Activated T-helper 1 cell treated with anti-CD3 and anti-CD28 coated beads, Interleukin-12 subunit alpha, Interleukin-12 subunit beta, Interleukin-2, Interleukin-4 antibody, amounts not matched to agents 30 ng/mL and 10 ng/mL and 1 ng/mL, durations not matched to agents 14 hours and 24 hours and 36 hours (primary cell): ENCODE measurements at places on chromosomes 4 and X. TPM values are rescaled to one million over a fixed set of nuclear protein-coding genes. Genes with fewer than 3 reads are reported as not detected.

The GPR82 gene
- 0.08 and 0.49 TPM in 2 replicates for total RNA-seq

The FAM9B gene
- total RNA-seq, result not detected in 2 replicates

The AFM gene
- not detected in 2 replicates for total RNA-seq

The ARX gene
- total RNA-seq, result not detected in 2 replicates

The HERC3 gene
- total RNA-seq, result 12.8 and 14.2 TPM in 2 replicates

The HERC6 gene
- total RNA-seq, result 6.0 and 9.1 TPM in 2 replicates

The TMPRSS11B gene
- total RNA-seq, result not detected in 2 replicates

The CD38 gene
- total RNA-seq, result 148 and 152 TPM in 2 replicates

The NAP1L3 gene
- total RNA-seq, result 0.42 and 0.70 TPM in 2 replicates

The TBX22 gene
- total RNA-seq, result not detected in 2 replicates

DNA sequence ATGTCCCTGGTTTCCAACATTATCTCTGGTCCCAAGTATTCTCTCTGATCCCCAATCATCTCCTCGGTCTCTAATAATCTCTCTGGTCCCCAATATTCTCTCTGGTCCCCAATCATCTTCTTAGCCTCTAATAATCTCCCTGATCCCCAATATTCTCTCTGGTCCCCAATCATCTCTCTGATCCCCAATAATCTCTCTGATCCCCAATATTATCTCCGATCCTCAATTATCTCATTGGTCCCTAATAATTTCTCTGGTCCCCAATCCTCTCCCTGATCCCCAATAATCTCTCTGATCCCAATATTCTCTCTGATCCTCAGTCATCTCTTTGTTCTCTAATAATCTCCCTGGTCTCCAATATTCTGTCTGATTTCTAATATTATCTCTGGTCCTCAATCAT is 16.6 kb downstream of the P2RY8 start:
- peak overlapping the region; percentile 15 for H3K4me3 ChIP-seq
- DNase-seq, result no peak
- H3K27me3 ChIP-seq, result no peaks in the 10 kb centered on the region

GRCh38 chr4:3714642-3715001 is 51.6 kb upstream of the ADRA2C start:
- no peak overlapping the region for H3K27ac ChIP-seq
- H3K4me1 ChIP-seq, result no peaks in the 10 kb centered on the region
- no peak overlapping the region for H3K4me3 ChIP-seq
- no peaks in the 10 kb centered on the region for H3K36me3 ChIP-seq

GRCh38 chr4:3525532-3526430 is 6.4 kb downstream of the LRPAP1 start:
- H3K27me3 ChIP-seq, result no peaks in the 10 kb centered on the region
- DNase-seq, result no peak
- H3K36me3 ChIP-seq, result peaks cover 8% of the 10 kb centered on the region
- peaks cover 7% of the 10 kb centered on the region for H3K4me1 ChIP-seq

- DNase-seq, result no peak
- H3K36me3 ChIP-seq, result no peaks in the 10 kb centered on the region
- H3K27ac ChIP-seq, result no peak overlapping the region
- H3K27me3 ChIP-seq, result peaks cover 12% of the 10 kb centered on the region
- H3K4me3 ChIP-seq, result no peak overlapping the region
Observed at GRCh38 chr4:110533590-110533910, 57.6 kb downstream of the ENPEP start.

DNA sequence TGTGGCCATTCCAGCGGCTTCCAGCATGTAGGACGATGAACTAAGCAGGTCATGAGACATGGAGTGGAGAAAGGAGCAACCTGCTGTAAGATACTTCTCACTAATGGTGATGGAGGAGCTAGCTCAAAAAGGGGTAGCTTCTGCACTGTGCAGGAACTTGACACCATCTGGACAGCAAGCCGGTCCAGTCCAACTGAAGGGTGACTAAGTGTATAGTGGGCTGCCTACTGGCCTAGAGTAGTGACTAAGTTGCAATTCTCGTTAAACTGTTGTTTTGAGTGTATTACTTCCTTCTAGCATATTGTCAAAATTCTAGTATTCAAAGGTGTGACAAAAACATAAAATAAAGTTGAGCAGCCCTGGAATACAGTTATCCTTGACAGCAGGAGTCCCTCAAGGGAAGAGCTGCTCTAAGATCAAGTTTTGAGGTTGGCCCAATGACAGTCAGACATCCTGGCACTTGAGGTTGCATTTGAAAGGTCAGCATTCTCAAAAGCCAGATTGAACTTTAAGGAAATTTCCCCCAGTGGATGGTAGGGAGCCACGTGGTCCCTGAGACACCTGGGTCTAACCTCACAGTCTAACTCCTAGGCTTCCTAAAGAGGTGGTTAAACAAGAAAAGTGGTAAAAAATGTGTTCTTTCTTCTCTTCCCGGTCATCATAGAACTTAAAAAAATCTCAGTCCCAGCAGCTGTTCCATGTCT is 8.0 kb downstream of the CETN2 start:
- H3K27me3 ChIP-seq, result no peaks in the 10 kb centered on the region
- no peaks in the 10 kb centered on the region for H3K36me3 ChIP-seq
- H3K27ac ChIP-seq, result no peak overlapping the region
- no peak overlapping the region for H3K4me3 ChIP-seq
- H3K4me1 ChIP-seq, result no peaks in the 10 kb centered on the region
- DNase-seq, result no peak

- H3K27ac ChIP-seq, result no peak overlapping the region
- H3K4me3 ChIP-seq, result no peak overlapping the region
- H3K36me3 ChIP-seq, result no peaks in the 10 kb centered on the region
- peaks cover 6% of the 10 kb centered on the region for H3K4me1 ChIP-seq
- H3K27me3 ChIP-seq, result peaks cover 2% of the 10 kb centered on the region
Observed at GRCh38 chr4:8301851-8302730, 32.5 kb downstream of the HTRA3 start.

- no peaks in the 10 kb centered on the region for H3K36me3 ChIP-seq
- no peak for DNase-seq
- H3K4me1 ChIP-seq, result no peaks in the 10 kb centered on the region
Observed at GRCh38 chr4:127214931-127215330, 417.8 kb upstream of the INTU start.

- H3K27ac ChIP-seq, result no peak overlapping the region
- DNase-seq, result no peak
- no peak overlapping the region for H3K4me3 ChIP-seq
- H3K27me3 ChIP-seq, result peaks cover 2% of the 10 kb centered on the region
- no peaks in the 10 kb centered on the region for H3K4me1 ChIP-seq
Observed at GRCh38 chr4:82754513-82755165, 44.0 kb downstream of the SCD5 start.

GRCh38 chr4:150206954-150207353 is 128.7 kb downstream of the DCLK2 start:
- no peak overlapping the region for H3K27ac ChIP-seq
- no peak overlapping the region for H3K4me3 ChIP-seq
- no peak for DNase-seq

DNA sequence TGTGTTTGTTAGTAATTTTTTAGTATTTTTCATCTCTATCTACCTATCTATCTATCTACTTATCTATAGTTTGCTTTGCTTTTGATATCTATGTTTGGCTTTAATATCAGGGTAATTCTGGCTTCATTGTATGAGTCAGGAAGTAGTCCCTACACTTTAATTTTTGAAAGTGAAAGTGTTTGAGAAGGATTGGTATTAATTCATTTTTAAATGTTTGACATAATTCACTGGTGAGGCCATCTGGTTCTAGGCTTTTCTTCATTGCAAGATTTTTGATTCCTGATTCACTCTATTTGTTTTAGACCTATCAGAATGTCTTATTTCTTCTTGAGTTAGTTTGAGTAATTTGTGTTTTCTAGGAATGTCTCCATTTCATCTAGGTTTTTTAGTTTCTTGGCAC is 20.2 kb upstream of the TCP11X2 start:
- H3K4me1 ChIP-seq, result no peaks in the 10 kb centered on the region
- H3K36me3 ChIP-seq, result no peaks in the 10 kb centered on the region
- no peak overlapping the region for H3K4me3 ChIP-seq
- DNase-seq, result no peak

- H3K36me3 ChIP-seq, result no peaks in the 10 kb centered on the region
- no peak overlapping the region for H3K4me3 ChIP-seq
- no peaks in the 10 kb centered on the region for H3K4me1 ChIP-seq
- no peak overlapping the region for H3K27ac ChIP-seq
- DNase-seq, result no peak
- H3K27me3 ChIP-seq, result no peaks in the 10 kb centered on the region
Observed at GRCh38 chr4:130064471-130064870, 968.5 kb downstream of the C4orf33 start.

- no peaks in the 10 kb centered on the region for H3K27me3 ChIP-seq
- no peak for DNase-seq
- H3K27ac ChIP-seq, result peak overlapping the region; percentile 73
- no peak overlapping the region for H3K4me3 ChIP-seq
- H3K4me1 ChIP-seq, result peaks cover 62% of the 10 kb centered on the region
Observed at GRCh38 chrX:41516456-41516855, 69.3 kb downstream of the NYX start.

DNA sequence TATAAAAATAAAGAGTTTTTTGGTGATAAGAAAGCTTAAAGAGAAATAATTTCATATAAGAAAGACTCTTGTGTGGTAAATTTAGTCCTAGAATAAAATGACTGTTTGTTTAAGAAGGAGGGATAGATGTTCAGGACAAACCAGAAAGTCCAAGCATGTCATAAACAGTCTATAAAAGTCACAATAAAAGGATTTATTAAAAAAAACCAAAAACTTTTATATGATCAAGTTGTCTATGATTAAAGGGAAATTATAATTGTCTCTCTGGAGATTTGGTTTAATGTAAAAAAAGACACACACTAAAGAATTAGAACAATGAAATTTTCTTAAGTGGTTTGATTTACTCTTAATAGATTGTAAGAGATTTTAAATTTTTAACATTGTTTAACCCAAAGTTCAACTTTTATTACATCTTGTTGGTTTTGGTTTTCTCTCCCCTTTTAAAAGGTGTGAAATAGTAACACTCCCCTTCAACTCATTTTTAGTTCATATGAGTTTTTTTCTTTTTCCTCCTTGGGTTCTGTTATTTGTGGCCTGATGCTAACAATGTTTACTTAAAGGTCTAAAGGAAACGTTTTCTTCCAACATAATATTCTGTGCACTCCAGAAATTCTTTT is 89.7 kb downstream of the PDHA2 start:
- H3K27ac ChIP-seq, result no peak overlapping the region
- DNase-seq, result no peak
- H3K4me3 ChIP-seq, result no peak overlapping the region
- H3K4me1 ChIP-seq, result no peaks in the 10 kb centered on the region

- H3K4me1 ChIP-seq, result no peaks in the 10 kb centered on the region
- H3K27ac ChIP-seq, result no peak overlapping the region
- no peak overlapping the region for H3K4me3 ChIP-seq
- no peaks in the 10 kb centered on the region for H3K27me3 ChIP-seq
- no peaks in the 10 kb centered on the region for H3K36me3 ChIP-seq
Observed at GRCh38 chr4:45648846-45649245, 475.0 kb downstream of the GABRG1 start.

- peaks cover 34% of the 10 kb centered on the region for H3K36me3 ChIP-seq
- no peak overlapping the region for H3K27ac ChIP-seq
- peaks cover 6% of the 10 kb centered on the region for H3K4me1 ChIP-seq
- no peak for DNase-seq
Observed at GRCh38 chr4:182901337-182901736, 15.8 kb downstream of the DCTD start.
